Fibroblast of skin of left quadriceps (primary cell): ENCODE measurements at places on chromosomes 7 and 10.

DNA sequence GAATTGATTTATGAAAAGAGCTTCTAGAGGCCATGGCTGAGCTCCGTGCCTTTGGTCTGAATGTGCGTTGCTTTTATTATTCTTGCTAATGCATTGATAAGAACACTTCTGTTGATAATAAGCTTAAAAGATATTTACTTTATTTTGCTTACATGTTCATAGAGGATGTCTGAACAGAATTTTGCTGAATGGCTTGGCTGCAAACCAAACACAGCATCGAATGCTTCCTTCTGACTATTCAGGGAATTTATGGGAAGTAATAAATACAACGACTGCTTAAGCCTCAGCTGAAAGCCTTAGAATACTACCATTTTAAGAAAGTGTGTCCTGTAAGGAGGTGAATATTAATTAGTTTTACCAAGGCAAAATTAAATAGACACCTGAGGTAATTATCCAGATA is 643.5 kb upstream of the POT1 start:
- DNase-seq = no peak

GRCh38 chr10:114258274-114258840 is 19.3 kb downstream of the VWA2 start:
- DNase-seq = no peak

DNA sequence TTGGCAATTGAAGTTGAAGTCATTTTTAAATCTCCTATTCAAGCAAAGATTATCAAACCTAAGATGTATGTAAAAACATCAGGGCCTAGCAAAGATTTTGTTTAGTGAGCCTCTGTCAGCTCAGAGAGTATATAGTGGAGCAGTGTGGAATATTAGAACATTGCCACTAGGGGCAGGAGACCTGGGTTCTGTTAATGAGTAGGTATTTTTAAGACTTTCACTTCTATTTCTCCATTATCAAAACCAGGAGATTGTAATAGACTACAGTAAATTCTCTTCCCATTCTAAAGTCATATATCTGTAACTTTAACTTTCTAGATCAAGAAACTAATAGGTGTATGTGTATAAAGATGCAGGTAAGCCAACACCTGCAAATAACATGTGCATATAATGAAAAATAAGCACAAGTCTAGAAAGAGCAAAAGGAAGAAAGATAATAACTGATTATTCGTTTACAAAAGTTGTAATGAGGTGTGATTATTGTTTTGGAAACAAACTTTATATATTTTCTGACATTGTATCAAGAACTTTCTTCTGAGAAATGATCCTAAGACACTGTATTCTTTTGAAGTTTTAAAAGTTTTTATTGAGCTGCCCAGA is 64.4 kb downstream of the KCND2 start:
- DNase-seq = no peak

DNA sequence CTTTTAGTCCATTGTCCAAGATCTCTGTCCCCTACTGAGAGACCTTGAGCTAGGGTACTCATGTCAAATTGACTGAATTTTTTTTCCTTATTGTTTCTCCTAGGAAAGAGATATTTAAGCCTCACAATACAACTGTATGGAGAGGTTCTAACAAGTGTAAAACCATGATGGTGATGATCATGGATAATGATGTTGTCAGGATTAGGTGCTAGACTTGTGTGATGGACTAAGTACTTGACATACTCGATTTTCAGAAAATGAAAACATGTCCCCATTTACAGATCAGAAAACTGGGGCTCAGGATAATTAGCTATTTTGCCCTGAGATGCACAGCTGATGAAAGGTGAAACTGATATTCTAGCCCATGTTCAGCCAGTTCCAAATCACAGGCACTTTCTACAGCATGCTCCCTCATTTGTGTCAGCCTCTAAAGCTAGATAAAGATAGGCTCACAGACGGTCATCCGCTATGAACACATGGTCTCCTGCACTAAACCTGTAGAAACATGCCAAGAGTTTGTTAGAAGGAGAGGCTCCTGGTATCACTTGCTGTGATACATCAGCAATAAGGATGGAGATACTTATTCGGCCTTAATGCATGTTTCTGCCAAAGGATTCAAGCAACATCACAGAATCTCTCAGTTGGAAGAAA is 67.6 kb downstream of the CREB3L2 start:
- no peak for DNase-seq

DNA sequence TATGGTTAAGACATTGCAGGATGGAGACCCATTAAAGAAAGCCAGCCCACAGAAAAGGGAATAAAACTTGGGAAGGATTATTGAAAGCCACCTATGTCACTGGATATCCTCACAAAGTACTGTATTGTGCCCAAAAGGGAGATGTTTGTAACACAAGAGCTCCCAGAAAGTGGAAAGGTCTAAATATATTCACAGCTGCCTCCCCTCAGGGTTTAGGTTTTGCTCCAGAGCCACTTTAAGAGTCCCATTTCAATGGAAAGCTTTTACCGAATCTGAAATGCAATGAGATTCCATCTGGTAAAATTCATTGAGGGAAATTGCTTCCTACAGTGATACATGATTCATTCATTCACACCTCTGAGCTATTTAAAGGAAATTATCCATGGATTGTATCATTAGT is 176.4 kb downstream of the XPNPEP1 start:
- no peak for DNase-seq

GRCh38 chr10:78302739-78302988 is 269.0 kb downstream of the RPS24 start:
- DNase-seq = no peak

DNA sequence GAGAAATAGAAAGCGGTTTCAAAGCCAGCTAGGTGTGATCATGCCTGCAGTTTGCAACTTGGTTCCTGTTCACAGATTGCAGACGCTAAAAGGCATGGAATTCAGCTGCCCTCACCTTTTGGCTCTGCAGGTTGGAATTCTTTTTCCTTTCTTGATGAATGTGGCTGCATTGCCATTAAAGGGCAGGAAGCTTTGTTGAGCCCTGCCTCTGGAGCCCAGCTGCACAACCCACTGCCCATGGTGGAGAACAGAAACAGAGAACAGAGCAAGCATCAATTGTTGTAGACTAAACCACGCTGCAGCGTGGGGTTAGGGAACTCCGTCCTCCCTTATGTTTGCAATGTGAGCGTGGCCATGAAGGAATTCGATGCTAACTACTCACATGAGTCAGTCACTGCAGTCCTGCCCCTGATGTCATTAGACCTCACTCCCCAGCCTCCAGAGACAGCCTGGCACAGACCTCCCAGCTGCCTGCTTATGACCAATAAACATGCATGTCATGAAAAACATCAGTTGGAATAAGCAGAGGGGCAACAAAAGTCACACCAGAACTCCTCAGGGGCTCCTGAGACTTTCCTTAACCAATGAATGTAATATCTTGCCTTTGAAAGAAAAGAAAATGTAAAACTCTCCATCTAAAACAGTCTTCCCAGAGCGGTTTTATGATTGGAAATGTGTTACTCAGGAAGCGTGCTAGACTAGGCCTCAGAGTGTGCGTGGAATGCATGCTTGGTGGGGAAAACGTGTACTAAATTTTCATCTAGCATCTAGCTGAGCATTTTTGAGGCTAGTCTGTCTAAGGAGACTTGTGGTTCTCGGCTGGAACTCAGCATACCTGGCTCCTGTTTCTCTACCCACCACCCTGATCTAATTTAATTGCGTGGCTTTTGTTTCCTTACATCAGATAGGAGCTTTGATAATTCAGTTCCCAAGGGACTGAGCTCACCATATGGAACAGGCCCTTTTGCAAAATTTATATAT is 232.2 kb downstream of the KIAA1217 start:
- no peak for DNase-seq

GRCh38 chr10:110447886-110448285 is 49.8 kb upstream of the DUSP5 start:
- DNase-seq = no peak

- DNase-seq = no peak
These were observed 40.4 kb downstream of the SCIN start for GRCh38 chr7:12610899-12611298.

DNA sequence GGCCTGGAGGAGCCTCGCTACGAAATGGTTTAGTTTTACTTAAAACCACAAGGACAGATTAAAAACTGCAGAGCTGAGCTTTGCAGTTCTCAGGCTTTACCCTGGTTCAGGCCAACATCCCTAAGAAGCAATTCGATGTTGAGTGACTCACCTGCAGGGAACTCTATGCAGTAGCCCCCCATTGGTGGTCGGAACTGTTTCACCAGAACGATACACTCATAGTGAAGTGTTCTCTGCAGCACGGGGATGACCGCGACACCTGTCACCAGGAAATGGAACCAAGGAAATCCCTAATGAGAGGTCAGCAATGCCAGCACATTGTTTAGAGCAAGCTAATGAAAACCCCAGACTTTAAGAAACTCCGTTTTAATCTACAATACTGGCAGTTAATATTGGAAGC is 18.0 kb downstream of the NUDT5 start:
- no peak for DNase-seq

DNA sequence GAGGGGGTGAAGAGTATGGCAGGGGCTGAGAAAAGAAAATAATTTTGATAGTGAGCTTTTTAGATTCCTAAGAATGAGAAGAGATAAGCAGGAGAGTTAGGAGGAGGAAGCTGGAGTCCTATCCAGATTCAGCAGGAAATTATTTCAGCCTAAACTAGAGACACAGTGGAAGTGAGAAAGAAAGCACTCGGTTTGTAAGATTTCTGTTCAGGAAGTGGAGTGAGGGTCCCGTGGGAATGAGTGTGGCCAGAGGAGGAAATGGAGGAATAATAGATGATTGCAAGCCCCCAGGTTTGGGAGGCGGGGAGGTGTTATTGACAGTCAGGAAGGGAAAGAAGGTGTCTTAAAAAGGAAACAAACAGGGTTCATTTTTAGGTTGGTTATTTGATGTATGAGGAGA is 84.8 kb upstream of the NRP1 start:
- no peak for DNase-seq

- no peak for DNase-seq
These were observed 266.0 kb downstream of the GRID1 start for GRCh38 chr10:86100581-86101061.
